Activated naive CD8-positive, alpha-beta T cell treated with anti-CD3 and anti-CD28 coated beads, Interleukin-2, amount 50 U/mL, for 24 hours (primary cell): ENCODE measurements at places on chromosomes 11 and 22.

DNA sequence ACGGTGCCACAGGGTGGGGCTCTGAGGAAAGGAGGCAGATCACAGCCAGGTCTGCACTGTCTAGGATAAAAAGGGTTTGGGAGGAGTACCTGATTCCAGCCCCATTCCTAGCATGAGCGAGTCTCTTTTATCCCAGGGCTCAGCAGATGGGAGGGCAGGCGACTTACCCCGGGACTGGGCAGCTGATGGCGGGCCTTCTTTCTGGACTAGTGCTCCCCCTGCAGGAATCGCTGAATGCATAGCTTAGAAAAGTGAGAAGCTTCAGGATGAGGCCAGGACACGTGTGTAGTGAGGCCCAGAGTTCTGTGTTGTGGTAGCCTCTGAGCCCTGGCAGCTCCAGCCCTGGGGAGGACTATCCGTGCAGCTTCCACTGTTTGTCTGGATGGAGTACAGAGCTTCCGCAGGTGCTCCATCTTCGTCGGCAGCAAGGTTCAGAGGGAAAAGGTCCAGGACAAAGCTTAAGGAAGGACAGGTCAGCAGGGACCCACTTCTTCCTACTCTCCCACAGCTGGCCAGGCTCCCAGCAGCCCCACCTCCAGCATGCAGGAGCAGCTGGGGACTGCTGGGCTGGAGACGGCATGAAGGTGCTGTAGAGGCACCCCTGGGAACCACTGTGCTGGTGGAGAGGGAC, 30.4 kb downstream of the COMMD9 start:
- H3K36me3 ChIP-seq = no peaks in the 10 kb centered on the region
- peaks cover 13% of the 10 kb centered on the region for H3K27me3 ChIP-seq
- peak; percentile 16 for DNase-seq
- H3K4me3 ChIP-seq = no peak overlapping the region
- H3K4me1 ChIP-seq = no peaks in the 10 kb centered on the region

- no peaks in the 10 kb centered on the region for H3K36me3 ChIP-seq
- H3K27me3 ChIP-seq = peaks cover 2% of the 10 kb centered on the region
- DNase-seq = peak; percentile 81
- H3K4me3 ChIP-seq = peak overlapping the region; percentile 64
- H3K4me1 ChIP-seq = peaks cover 83% of the 10 kb centered on the region
Observed at GRCh38 chr11:326842-327580, 6.4 kb upstream of the IFITM3 start.

DNA sequence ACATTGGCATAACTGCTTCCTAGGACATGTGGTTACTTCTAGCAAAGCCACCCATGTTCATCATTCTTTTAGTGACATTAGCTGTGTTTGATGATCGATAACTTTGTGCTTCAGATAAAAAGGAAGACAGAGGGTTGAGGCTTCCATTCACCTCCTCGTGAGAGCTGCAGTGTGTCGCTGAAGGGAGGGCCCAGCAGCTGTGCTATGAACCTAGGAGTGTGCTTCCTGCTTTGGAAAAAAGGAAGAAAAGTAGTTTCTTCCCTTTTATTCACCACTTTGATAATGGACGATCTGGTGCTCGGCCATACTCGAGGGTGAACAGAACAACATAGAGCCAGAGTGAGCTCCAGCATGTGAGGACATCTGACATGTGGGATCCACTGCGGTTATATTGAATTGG, 6.1 kb upstream of the RFPL2 start:
- H3K27me3 ChIP-seq = no peaks in the 10 kb centered on the region
- no peak overlapping the region for H3K4me3 ChIP-seq
- peaks cover 3% of the 10 kb centered on the region for H3K4me1 ChIP-seq
- DNase-seq = no peak
- no peaks in the 10 kb centered on the region for H3K36me3 ChIP-seq

GRCh38 chr11:61331651-61332050, 1.3 kb downstream of the DDB1 start:
- H3K27me3 ChIP-seq = no peaks in the 10 kb centered on the region
- H3K36me3 ChIP-seq = peaks cover 43% of the 10 kb centered on the region
- H3K4me3 ChIP-seq = peak overlapping the region; percentile 97
- peaks cover 67% of the 10 kb centered on the region for H3K4me1 ChIP-seq

DNA sequence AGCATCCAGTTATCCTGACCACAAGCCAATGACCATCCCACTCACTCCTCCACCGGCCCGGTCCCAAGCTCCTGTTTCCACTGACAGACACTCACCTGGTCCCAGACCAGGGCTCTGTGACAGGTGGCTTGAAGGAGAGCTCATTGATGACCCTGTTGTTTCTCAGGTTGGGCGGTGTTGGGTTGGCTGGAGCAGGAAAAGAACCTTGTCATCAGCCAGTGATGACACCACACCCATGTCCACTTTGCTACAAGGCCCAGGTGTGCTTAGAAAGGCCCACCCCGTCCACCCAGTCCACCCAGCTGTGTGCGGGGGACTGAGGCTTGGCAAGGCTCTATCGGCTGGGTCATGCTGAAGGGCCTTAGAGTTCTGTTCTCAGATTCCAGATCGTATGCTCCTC, 42.9 kb downstream of the GAB4 start:
- H3K4me3 ChIP-seq = no peak overlapping the region
- H3K36me3 ChIP-seq = no peaks in the 10 kb centered on the region
- no peaks in the 10 kb centered on the region for H3K4me1 ChIP-seq
- no peaks in the 10 kb centered on the region for H3K27me3 ChIP-seq
